ENCODE measurements at places on chromosomes 1 and 21. TPM values are rescaled to one million over a fixed set of nuclear protein-coding genes. Genes with fewer than 3 reads are reported as not detected.
A peak's percentile ranks its signal among the peaks of the same experiment; 100 is the strongest.

CLCA2 gene
- total RNA-seq, result not detected

DAB1 gene
- total RNA-seq, result under 0.01 TPM

FNDC10 gene
- 8.0 TPM for total RNA-seq

DNA sequence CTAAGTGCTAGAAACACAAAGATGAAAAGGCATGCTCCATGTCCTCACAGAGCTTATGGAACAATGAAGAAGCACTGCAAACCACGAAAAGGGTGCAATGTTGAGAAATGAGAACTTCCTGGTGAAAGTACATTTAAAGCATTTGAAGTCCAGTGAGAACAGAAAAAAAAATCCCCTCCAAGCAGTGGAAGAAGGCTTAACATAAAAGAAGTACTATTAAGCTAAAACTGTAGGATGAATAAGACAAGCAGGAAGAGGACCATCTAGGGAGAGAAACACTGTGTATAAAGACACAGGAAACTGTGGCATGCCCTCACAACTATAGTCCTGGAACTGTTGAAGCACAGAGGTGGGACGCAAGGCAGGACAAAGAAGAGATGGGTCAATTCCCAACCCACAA lies 10.0 kb downstream of the TP53BP2 start:
- no peak for DNase-seq

- DNase-seq, result no peak
Observed at GRCh38 chr21:29721964-29722363, 217.8 kb downstream of the GRIK1 start.

DNA sequence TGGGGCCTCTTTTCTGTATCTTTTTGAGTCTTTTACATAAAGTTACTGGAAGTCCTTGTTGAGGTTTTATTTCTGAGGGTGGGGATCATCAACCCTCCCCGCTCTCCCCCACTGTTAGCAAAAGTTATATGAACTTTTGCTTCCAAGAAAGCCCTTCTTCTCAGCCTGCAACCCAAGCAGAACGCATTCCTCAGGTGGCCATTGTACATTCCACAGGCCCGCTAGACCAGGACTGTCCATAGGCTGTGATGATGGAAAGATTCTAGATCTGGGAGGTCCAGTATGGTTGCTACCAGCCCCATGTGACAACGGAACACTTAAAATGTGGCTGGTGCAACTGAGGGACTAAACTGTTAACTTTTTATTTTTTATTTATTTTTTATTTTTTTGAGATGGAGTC lies 11.8 kb upstream of the YBX1 start:
- no peak for DNase-seq

DNA sequence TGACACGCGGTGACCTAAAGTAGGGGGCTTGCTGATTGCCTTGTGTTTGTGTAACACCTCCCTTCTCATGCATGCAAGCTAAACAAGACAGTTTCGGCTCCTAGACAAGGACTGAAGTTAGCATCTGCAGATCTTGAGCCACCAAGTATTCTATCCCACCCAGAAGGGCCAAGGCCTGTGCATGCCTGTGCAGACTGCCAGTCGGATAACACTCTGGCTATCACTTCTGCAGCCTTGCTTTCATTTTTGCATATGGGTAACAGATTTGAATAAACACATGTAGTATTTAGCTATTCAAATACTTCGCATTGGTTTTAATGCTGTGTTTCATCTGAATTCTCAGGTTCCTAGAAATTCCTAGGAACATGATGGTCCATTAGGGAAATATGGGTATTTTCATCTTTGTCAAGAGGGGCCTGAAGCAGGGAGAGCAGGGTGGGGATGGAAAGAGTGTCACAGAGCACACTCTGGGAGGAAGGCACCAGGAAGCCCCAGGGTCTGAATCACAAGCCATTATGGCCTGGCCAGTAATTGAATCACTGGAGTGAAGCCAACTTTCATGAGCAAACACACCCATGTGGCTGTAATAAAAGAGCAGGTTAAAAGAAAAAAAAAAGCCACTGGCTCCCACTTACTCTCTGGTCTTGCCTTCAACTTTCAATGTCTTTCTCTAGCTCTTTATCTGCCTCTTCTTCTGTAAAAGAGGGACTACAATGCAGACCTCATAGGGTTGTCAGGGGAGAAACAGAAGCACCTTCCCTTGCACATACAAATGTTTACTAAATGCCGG lies 28.3 kb downstream of the GADD45A start:
- peak; percentile 82 for DNase-seq

DNA sequence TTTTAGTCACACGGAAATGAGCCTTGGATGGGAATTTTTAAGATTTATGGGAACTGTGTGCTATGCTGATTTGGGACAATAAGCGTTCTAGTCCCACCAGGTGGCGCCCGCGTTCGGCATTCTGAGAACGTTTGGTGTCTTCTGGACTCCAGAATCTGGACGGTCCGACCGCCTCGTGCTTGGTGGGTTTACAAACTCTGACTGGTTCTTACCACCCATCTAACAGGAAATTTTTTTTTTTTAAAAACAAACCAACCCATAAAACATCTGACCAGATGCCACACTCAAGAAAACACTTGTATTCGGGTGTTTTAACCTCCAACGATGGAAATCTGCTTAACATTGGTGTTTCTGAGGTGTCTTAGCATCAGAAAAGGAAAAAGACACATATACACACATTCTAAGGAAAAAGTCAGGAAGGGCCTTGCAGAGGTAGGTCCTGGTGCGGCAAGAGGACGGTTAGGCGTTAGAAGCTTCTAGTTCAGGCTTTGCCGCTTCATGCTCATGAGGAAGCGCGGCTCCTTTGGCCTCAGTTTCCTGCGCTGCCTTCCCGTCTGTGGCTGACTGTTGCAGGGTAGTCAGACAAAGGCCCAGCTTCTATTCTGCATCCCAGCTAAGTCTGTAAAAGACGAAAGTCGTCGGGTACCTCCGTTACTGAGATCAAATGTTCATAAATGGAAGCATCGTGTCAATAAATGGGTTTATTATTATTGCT lies 814 bp upstream of the DYRK3 start:
- peak; percentile 56 for DNase-seq

Measured in kidney epithelial cell (primary cell).